Stimulated activated CD4-positive, alpha-beta T cell treated with anti-CD3 and anti-CD28 coated beads, TNF-alpha, amount 100 ng/mL, for 24 hours (primary cell): ENCODE measurements at places on chromosomes 12 and 14.

GRCh38 chr14:70576891-70577290, 23.6 kb downstream of the MED6 start:
- no peak for DNase-seq

DNA sequence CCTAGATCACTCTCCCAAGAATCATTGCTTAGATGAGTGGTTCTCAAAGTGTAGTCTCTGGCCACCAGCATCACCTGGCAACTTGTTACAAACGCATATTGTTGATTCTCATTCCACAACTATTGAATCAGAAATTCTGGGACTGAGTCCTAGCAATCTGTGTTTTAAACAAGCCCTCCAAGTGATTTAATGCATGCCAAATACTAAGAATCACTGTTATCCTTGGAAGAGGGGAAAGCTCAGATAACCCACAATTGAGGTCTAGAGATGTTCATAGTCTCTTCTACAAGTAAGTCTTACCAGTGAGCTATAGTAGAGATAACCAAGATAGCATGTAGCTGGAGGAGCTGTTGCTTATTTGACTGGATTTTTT, 666.6 kb downstream of the DIO2 start:
- DNase-seq = no peak

DNA sequence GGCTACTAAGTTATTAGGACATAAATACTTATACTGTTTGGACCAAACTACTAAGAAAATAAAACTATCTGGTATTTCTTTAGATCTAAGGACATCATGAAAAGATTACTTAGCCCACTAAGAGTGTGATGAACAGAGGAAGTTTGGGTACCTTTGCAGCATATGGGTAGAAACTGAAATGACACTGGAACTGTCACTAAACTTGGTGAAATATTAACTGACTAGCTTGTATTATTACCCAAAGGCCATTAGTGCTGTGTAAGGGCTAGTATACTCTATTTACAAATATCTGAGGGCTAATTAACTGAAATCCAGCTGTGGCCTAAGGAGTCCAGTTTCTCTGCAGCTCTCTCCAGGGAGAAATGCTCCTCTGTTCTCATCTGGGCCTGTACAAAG, 45.5 kb downstream of the PAWR start:
- no peak for DNase-seq

DNA sequence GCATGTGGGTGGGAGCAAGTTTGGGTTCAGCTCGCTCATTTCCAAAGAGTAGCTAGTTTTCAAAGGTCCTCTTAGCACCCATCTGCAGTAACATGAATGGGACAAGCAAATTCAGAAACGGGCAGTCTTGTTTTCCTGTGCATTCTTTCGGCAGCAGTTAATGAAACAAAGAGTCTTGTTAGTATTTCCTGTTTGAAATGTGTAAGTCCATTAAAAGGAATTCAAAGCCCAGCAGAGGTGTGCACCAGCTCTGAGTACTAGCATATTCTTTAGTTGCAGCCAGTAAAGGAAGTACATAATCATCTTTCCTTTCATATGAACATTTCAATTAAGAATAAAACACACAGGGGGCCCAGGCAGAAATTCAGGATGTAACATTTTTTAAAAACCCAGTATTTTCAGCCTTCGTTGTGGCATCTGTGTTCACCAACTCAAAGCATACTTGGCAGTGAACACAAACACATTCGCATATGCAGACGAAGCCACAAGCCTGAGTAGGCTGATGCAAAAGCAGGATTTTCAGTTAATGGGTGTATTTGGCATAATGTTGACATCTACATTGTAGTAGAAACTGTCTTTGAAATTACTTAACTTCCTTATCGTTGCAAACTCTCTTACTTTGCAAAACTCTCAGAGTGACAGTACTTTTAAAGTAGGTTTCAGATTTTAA, 570.0 kb upstream of the FLRT2 start:
- DNase-seq = no peak

GRCh38 chr12:123910761-123911193, 61.9 kb downstream of the CCDC92 start:
- DNase-seq = no peak

DNA sequence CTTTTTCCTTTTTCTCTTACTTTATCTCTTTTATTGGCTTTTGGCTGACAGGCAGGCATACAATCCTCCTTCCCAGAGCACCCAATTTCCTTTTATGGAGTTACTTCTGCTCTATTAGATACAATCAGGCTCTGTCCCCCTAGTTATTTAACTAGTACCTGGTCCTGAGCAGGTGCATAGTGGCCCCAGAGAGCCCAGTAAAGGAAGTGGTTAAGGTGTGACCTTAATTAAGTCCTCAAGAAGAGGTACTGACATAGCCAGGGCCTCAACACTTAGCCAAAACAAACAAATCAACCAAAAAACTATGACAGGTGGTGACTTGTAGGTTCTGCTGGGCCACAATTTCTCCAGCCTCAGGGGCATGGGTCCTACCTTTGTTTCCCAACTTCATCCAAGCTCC, 82.9 kb downstream of the CCDC60 start:
- DNase-seq = no peak

DNA sequence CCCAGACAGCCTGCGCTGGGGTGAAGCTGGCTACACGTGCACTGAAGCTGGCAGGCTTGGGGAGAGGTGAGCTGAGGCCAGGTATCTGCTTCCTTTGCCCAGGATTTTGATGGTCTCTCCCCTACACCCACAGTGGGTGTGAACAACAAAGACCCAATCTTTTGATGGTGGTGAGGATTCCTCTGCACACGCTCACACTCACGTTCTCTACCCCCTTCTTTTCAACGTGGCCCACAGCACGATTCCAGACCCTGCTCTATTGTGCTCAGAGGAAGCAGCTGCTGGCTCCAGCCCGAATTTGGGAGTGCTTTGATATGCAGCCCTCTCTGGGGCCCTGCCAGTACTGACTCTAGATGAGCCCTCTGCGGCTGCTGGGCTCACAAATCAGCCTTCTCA, 4.9 kb downstream of the CD9 start:
- no peak for DNase-seq
